Trophoblast cell (in vitro differentiated cells and primary cell): ENCODE measurements at places on chromosomes 7 and 10.

DNA sequence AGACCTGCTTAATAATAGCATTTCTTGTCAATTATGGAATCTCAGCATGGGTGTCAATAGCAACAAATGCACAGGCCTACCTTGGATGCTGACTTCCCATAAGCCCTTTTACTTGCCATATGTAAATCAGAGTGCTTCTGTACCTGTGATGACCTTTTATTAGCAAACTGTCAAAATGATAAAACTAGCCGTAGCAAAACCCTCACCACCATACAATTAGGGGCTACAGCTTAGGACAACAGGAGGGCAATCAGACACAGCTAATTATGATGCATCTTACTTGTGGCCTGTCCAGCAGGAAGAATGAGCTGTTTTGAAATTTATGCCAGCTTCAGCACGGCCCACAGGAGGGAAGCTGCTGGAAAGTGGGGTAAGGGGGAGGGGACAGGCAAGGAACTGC, 201.6 kb downstream of the TAX1BP1 start:
- DNase-seq: no peak
- no peak overlapping the region for H3K27ac ChIP-seq
- H3K4me3 ChIP-seq: no peak overlapping the region
- no peaks in the 10 kb centered on the region for H3K36me3 ChIP-seq
- H3K4me1 ChIP-seq: no peaks in the 10 kb centered on the region
- H3K27me3 ChIP-seq: no peaks in the 10 kb centered on the region

DNA sequence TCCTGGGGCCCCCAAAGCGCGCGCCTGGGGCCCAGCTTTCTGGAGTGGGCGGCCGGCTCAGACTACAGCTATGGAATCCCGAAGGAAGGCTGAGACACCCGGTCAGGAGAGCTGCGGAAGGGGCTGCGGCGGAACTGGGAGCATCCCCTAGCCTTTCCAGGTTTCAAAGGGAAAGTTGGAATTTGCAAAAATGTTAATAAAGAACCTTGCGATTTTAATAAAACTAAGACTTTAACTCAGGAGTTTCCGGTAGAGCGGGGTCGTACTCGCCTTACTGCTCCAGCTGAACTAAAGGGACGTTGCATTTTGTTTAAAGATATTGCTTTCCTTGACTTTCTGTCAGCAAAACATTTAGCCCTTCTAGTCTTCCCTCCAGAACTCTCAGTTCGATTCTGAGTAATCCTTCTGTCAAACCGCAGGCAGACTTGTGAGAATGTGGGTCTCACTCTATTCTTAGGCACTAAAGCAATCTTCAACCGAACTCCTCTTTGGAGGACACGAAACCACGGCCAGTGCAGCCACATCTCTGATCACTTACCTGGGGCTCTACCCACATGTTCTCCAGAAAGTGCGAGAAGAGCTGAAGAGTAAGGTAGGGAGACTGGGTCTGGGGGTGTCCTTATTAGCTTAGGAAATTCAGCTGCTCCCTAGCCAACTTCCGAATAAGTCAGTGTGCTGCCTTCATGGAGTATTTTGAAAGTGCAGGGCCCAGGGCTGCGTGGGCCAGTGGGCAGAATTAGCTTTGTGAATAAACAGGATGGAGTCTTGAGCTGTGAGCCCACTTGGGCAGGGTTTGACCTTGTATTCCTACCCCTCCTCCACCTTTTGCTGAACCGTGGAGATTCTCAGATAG, 1.9 kb downstream of the CYP26A1 start:
- peaks cover 28% of the 10 kb centered on the region for H3K4me1 ChIP-seq
- H3K36me3 ChIP-seq: no peaks in the 10 kb centered on the region
- DNase-seq: no peak
- no peak overlapping the region for H3K27ac ChIP-seq
- H3K27me3 ChIP-seq: peaks cover 38% of the 10 kb centered on the region

DNA sequence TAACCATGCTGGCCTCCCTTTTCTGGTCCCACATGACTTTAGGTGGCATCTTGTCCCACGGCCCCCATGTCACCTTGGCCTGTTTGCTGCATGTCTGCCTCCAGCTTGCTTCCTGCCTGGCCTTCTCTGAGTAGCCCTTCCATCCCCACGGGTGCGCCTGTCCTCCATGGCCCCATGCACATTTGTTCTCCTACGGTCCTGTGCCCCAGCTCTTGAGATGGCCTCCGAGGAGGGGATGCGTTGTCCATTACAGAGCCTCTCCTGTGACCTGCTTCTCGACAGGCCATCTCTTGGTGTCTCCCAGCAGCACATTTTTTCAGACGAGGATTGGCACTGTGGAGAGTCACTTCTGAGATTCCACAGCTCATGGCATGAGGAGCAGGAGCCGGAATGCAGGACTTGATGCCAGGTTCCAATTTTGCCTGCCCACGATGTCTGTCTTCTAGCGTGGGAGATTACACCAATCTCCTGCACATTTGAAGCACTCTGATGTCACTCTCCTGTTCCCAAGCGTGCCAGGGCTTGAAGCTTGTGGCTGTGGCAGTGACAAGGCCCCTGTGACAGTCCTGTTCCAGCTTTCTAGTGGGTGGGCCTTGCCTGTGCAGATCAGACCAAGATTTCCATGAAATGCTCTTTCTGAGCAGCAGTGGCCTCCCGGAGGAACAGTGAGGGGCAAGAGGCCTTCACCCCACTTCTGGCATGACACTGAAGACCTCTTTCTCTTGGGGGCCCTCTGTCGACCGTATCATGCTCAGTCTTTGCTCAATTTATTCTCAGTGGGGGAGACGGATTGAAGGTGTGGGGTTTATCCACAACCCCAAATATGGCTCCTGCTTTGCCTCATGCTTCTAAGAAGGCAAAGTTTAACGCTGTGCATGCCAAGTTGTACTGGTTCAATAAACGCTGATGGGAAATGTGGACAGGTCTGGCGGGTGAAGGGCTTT, 13.4 kb downstream of the WDFY4 start:
- no peaks in the 10 kb centered on the region for H3K4me1 ChIP-seq
- no peak overlapping the region for H3K27ac ChIP-seq
- no peaks in the 10 kb centered on the region for H3K36me3 ChIP-seq
- no peak for DNase-seq

DNA sequence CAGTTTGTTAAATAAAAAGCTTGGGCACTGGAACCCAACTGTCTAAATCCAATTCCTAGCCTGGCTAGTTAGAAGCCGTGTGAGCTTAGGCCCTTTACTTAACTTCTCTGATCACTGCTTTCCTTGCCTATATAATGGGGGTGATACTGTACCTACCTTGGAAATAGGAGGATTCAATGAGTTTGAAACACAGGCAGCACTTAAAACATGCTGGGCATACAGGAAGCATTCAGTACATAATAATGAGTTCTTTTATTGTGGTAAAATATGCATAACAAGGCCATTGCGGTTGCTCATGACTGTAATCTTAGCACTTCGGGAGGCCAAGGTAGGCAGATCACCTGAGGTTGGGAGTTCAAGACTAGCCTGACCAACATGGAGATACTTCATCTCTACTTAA, 47.4 kb upstream of the SEPHS1 start:
- no peak overlapping the region for H3K27ac ChIP-seq
- H3K27me3 ChIP-seq: no peaks in the 10 kb centered on the region
- no peaks in the 10 kb centered on the region for H3K36me3 ChIP-seq
- H3K4me3 ChIP-seq: no peak overlapping the region
- H3K4me1 ChIP-seq: no peaks in the 10 kb centered on the region

GRCh38 chr10:132401401-132402118, 4.6 kb downstream of the PWWP2B start:
- H3K36me3 ChIP-seq: peaks cover 30% of the 10 kb centered on the region
- no peaks in the 10 kb centered on the region for H3K27me3 ChIP-seq
- H3K4me3 ChIP-seq: peak overlapping the region; percentile 8

DNA sequence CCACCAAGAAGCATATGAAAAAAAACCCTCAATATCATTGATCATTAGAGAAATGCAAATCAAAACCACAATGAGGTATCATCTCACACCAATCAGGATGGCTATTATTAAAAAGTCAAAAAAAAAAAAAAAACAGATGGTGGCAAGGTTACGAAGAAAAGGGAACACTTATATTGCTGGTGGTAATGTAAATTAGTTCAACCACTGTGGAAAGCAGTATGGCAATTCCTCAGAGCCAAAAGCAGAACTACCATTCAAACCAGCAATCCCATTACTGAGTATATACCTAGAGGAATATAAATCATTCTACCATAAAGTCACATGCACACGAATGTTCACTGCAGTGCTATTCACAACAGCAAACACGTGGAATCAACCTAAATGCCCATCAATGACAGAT, 46.0 kb downstream of the CNOT4 start:
- H3K36me3 ChIP-seq: no peaks in the 10 kb centered on the region
- no peaks in the 10 kb centered on the region for H3K27me3 ChIP-seq
- DNase-seq: no peak
- no peak overlapping the region for H3K27ac ChIP-seq
- H3K4me3 ChIP-seq: no peak overlapping the region

GRCh38 chr7:100127866-100128636, 1.3 kb downstream of the MBLAC1 start:
- H3K4me3 ChIP-seq: peak overlapping the region; percentile 81
- no peak for DNase-seq
- H3K36me3 ChIP-seq: no peaks in the 10 kb centered on the region
- peaks cover 3% of the 10 kb centered on the region for H3K4me1 ChIP-seq
- H3K27ac ChIP-seq: no peak overlapping the region

DNA sequence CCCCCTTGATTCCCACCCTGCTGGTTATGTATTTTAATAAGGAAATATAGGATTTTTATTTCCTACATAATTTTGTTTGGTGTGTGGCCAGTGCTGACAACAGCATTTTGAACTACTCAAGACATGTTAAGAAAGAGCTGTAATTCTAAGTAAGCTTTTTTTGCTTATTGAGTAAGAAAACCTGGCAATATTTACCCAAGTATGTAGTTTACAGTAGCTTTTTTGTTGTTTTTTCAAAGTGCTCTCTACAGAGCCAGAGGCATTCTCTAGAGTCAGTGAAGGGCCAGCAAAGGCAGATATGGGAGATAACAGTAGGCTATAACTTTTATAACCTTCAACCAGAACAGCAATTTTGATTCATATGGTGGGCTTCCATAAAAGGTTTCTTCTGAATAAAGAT, 63.2 kb upstream of the TMEM168 start:
- H3K4me1 ChIP-seq: no peaks in the 10 kb centered on the region
- H3K27ac ChIP-seq: no peak overlapping the region
- H3K27me3 ChIP-seq: no peaks in the 10 kb centered on the region

GRCh38 chr7:47088329-47089067, 493.4 kb downstream of the TNS3 start:
- H3K4me1 ChIP-seq: no peaks in the 10 kb centered on the region
- no peaks in the 10 kb centered on the region for H3K27me3 ChIP-seq
- DNase-seq: peak; percentile 65
- no peak overlapping the region for H3K4me3 ChIP-seq
- no peak overlapping the region for H3K27ac ChIP-seq

DNA sequence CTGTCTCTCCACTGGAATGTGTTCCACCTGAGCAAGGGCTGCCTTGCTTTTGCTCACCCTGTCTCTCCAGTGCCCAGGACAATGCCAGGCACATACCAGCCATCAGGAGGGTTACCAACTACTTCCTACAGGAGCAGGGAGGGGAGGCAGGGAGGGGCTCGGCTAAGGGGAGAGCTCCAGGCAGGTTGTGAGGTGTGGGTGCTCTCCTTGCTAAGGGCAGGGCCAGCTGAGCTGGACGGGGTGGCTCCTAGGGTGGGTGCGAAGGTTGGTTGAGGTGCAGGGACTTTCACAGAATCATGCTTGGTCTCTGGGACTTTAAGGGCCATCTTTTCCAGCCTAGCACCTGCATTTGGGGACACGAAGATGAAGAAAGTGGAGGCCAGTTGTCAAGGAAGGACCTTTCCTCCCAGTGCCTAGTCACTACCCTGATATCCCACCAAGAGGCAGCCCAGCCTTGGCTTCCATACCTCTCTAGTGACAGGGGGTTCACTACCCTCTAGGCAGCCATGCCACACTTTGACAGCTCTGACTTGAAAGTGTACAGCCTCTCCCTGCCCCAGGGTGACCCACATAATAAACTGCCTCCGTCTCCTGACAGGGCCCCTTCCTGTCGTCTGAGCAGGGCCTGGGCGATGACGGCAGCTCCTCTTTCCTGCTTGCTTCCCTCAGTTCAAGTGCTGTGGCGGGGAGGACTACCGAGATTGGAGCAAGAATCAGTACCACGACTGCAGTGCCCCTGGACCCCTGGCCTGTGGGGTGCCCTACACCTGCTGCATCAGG, 46.5 kb downstream of the TSPAN15 start:
- H3K4me1 ChIP-seq: peaks cover 2% of the 10 kb centered on the region
- DNase-seq: no peak
- H3K27ac ChIP-seq: no peak overlapping the region
- no peak overlapping the region for H3K4me3 ChIP-seq
- no peaks in the 10 kb centered on the region for H3K27me3 ChIP-seq

DNA sequence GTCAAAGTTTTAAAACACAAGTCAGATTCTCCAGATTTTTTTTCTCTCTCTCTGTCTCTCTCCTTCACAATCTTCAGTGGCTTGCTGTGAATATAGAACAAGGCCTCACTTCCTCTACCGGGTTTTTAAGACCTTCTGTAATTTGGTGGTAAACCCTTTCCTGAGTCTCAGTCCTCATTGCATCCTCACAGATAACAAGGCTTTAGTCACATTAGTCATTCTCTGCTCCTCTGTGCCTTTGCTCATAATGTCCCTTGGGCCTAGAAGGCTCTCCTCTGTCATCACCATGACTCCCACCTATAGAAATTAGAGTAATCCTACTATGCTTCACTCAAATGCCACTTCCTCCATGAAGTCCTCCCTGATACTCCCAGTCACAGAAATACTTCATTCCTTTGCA, 172.7 kb upstream of the HPS1 start:
- no peaks in the 10 kb centered on the region for H3K4me1 ChIP-seq
- H3K27me3 ChIP-seq: no peaks in the 10 kb centered on the region
- H3K27ac ChIP-seq: no peak overlapping the region
- H3K4me3 ChIP-seq: no peak overlapping the region
- H3K36me3 ChIP-seq: no peaks in the 10 kb centered on the region

DNA sequence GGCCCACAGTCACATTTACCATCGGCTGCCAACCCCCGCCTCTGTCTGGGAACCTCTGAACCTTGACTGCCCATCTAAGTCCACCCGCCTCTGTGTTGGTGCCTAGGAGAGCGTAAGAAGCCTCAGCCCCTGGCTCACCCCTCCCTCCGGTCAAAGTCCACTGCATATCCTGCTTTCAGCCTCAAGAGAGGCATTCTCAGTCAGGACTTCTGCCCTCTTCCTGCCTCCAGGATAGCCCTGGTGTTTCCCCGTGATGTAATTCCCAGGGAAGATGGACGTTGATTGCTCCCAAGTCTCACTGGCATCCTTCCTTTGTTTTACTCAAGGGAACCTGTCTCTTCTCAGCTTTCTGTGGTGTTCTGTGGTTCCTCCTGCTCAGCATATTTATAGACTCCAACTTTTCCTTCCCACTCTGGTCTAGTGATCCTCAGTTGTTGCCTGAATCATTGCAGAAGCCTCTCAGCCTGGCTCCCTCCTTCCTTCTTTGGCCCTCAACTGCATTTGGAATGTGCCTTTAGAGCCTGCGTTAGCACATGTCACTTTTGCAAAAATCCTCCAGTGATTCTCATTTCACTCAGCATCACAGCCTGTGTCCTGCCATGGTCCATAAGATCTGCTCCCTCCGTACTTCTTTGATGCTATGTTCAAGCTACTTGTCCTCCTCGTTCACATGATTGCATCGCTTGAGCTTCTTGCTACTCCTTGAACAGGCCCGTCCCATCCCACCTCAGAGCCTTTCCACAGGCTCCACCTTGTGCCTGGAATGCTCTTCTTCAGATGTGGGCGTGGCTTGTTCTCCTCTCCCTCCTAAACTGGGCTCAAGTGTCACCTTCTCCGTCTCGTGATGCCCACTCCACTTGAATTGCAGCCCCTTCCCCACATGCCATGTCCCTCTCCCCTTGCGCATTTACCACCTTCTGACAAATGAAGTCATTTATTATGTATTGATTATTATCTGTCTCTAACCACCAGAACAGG, 124.2 kb downstream of the PLPP4 start:
- no peaks in the 10 kb centered on the region for H3K36me3 ChIP-seq
- H3K4me1 ChIP-seq: no peaks in the 10 kb centered on the region
- no peak overlapping the region for H3K4me3 ChIP-seq
- DNase-seq: peak; percentile 8
- H3K27me3 ChIP-seq: no peaks in the 10 kb centered on the region
